Left ventricle myocardium superior (tissue), 1 donor: ENCODE measurements at places on chromosomes 7 and 10. TPM values are rescaled to one million over a fixed set of nuclear protein-coding genes. Genes with fewer than 3 reads are reported as not detected.

PRXL2A gene
- 119 TPM for total RNA-seq

TDRD1 gene
- total RNA-seq: 2.7 TPM

AMPH gene
- 2.1 TPM for total RNA-seq

DNAH11 gene
- total RNA-seq: 0.12 TPM

C10orf105 gene
- total RNA-seq: 0.07 TPM

STEAP1 gene
- total RNA-seq: 1.5 TPM

MICALL2 gene
- total RNA-seq: 9.4 TPM

FAM241B gene
- total RNA-seq: 2.8 TPM

BLNK gene
- total RNA-seq: 1.3 TPM

GPR85 gene
- total RNA-seq: 0.69 TPM

MYL10 gene
- total RNA-seq: not detected

CYP3A7 gene
- not detected for total RNA-seq

GFRA1 gene
- 6.7 TPM for total RNA-seq

AQP1 gene
- 323 TPM for total RNA-seq

SLC16A12 gene
- 1.1 TPM for total RNA-seq

SPAM1 gene
- not detected for total RNA-seq

AZGP1 gene
- total RNA-seq: 70.9 TPM

TACC2 gene
- 377 TPM for total RNA-seq

MOGAT3 gene
- total RNA-seq: not detected

TET1 gene
- 3.6 TPM for total RNA-seq

VTI1A gene
- 22.9 TPM for total RNA-seq

ENKUR gene
- total RNA-seq: not detected

CXCL12 gene
- 136 TPM for total RNA-seq

COBL gene
- 91.2 TPM for total RNA-seq

FIGNL1 gene
- 5.2 TPM for total RNA-seq

ARID5B gene
- total RNA-seq: 12.9 TPM

ANTXRL gene
- total RNA-seq: not detected

AP3M1 gene
- 27.9 TPM for total RNA-seq

ZNF503 gene
- 6.8 TPM for total RNA-seq

AASS gene
- 24.1 TPM for total RNA-seq

ABLIM1 gene
- total RNA-seq: 808 TPM

NRCAM gene
- 0.62 TPM for total RNA-seq

C10orf67 gene
- 0.62 TPM for total RNA-seq

SH2B2 gene
- total RNA-seq: 0.99 TPM
